ENCODE measurements at places on chromosomes 7 and 10. TPM values are rescaled to one million over a fixed set of nuclear protein-coding genes. Genes with fewer than 3 reads are reported as not detected.

- DNase-seq, result no peak
Measured at GRCh38 chr10:131556897-131557495, 245.5 kb upstream of the TCERG1L start.

GRCh38 chr10:20157314-20157713, 341.1 kb downstream of the PLXDC2 start:
- DNase-seq, result no peak

- DNase-seq, result peak; percentile 12
Measured at GRCh38 chr7:91846436-91846835, 34.1 kb downstream of the MTERF1 start.

GRCh38 chr7:105126436-105126975, 112.5 kb downstream of the KMT2E start:
- DNase-seq, result no peak

DNA sequence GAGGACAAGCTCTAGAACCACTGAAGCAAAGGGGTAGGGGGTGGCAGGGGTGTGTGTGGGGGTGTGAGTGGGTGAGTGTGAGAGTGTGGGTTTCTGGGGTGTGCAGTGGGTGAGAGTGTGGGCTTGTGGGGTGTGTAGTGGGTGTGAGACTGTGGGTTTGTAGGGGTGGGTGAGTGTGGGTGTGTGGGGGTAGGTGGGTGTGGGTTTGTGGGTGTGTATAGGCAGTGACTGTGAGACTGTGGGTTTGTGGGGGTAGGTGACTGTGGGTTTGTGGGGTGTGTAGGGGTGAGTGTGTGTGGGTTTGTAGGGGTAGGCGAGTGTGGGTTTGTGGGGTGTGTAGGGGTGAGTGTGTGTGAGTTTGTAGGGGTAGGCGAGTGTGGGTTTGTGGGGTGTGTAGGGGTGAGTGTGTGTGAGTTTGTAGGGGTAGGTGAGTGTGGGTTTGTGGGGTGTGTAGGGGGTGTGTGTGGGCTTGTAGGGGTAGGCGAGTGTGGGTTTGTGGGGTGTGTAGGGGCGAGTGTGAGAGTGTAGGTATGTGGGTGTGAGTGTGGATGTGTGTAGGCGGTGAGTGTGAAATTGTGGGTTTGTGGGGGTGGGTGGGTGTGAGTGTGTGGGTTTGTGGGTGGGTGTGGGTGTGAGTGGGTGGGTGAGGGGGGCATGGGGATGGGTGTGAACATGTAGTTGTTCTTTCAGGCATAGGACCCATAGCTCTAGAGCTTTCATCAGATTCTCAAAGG, 8.8 kb downstream of the NOS3 start:
- DNase-seq, result no peak

DNA sequence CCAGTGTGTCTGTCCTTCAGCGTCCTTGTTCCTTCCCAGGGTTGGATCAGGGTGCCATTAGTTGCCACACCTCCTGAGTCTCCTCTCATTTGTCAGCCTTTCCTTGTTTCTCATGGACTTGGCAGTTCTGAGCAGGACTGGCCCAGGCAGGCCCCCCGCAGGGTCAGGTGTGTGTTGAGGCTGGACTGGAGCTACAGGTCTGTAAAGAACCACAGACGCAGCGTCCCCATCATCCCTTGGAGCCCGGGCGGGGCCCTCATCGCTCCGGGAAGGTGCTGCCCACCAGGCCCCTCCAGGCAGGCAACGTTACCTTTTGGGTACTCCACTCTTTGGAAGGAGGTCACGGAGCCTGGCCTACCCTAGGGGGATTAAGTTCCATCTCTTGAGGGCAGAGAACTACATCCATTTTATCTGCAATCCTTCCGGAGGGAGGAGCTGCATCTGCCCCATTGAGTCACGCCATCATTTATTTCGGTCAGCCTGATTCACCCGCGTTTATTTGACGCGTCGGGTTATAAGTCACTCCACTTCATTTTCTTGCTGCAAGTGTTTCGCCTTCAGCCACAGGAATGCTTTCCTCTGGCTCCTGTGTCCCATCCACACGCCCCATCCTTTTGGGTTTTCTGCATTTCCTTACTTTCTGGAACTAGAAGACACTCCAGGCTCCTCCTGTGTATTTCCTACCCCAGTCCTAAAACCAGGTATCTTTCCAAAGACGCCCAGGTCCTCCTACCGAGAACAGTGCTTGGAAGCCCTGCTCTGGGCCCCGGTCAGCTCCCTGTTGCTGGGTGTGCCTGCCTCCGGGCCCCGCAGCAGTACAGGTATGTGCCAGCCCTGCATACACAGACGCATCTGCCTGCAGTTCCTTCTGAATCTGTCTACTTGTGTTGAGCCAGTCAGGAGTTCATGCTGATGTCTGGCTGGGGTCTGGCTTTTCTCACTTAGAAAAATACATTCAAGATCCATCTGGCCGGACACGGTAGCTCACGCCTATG, 141.9 kb downstream of the MAD1L1 start:
- no peak for DNase-seq

DNA sequence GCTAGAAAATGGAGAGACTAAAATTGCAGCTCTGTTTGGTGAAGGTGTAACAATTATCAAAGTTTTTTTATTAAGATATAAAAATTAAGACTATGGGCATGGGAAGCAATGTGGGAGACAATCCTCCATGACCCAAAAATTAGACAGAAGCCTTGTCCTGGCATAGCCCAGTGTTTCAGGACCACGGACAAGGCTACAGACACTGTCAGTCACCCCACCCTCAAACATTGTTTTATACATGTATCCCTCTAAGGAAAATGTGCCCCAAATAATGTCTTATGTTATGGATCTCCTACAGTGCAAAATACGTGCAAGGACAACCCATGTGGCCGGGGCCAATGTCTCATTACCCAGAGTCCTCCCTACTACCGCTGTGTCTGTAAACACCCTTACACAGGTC, 24.0 kb downstream of the HABP2 start:
- peak; percentile 8 for DNase-seq

DNA sequence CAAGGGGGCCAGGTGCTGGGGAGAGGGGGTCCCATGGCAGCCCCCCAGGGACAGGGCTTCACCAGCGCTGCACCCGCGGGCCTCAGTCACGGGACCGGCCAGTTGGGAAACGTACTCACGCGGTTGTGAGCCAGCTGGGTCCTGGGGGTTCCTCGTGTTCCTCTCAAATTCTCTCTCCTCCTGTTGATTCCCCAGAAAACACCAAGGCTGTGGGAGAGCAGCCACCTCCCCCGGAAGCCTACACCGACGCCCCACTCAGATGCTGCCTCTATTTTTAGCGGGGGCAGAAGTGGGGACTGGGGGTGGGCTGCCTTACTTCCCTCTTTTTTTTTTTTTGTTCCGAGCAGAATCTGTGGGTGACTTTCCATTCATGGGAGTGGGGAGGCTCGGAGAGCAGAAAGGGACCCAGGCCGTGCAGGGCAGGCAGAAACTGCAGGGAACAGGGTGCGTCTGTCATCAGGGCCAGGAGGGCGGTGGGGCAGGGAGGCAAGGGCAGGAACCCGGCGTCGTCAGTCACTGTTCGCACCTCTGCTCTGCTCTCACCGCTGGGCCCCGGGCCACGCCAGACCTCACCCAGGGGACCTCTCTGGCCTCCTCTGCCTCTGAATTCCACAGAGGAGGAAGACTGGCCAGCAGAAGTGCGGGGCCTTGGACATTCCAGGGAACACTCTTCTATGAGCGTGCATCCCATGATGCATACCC, 63.1 kb downstream of the CARD11 start:
- DNase-seq, result no peak

- DNase-seq, result no peak
Measured at GRCh38 chr7:31261341-31261740, 79.2 kb downstream of the NEUROD6 start.

GRCh38 chr10:125871338-125871737, 9.8 kb downstream of the DHX32 start:
- DNase-seq, result no peak

DNA sequence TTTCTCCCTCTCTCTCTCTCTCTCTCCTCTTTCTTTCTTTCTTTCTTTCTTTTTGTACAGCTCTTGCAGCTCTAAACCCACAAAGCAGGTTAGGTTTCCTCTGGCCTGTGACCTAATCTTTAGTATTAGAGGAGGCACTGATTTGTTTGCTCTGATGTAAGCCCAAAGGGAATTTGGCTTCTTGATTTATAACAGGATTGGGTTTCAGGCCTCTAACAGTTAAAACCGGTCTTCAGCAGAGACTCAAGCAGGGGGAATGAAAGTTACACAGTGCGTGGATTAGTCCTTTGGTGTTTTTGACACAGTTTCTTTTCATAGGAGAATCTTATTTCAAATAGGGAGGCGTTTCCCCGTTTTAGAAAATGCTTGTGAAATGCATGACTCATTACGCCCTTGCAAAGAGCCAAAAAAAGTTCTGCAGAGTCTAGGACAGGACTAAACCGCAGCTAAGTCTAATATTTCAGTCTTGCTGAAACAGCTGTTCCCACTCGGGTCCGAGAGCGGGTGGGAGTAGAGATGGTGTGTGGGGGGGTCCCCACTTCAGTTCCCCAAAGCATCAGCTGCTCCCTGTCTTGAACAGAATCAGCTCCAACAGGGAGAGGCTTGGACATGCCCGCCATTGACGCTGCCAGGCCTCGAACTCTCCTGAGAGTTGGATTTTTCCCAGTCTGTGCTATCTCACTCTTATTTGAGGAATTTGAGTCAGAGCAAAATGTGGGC, 296.5 kb upstream of the PITRM1 start:
- peak; percentile 89 for DNase-seq

DNA sequence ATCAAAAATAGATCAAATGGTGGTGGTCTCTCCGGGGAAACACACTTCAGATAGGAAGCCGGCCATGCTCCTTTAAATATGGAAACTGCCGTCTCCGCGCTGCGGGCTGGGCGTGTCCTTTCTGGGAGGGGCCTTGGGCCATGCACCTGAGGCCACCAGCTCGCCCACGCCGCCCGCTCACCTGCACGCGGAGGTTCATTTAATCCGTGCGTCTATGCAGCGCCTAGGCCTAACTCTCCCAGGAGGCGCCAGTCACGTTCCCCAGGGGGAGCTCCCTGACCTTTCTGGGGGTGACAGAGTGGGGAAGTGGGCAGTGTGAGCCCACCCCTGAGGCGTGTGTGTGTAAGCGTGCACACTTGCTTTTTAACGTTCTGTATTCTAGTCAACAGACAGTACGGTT, 64.0 kb downstream of the C10orf143 start:
- DNase-seq, result no peak

DNA sequence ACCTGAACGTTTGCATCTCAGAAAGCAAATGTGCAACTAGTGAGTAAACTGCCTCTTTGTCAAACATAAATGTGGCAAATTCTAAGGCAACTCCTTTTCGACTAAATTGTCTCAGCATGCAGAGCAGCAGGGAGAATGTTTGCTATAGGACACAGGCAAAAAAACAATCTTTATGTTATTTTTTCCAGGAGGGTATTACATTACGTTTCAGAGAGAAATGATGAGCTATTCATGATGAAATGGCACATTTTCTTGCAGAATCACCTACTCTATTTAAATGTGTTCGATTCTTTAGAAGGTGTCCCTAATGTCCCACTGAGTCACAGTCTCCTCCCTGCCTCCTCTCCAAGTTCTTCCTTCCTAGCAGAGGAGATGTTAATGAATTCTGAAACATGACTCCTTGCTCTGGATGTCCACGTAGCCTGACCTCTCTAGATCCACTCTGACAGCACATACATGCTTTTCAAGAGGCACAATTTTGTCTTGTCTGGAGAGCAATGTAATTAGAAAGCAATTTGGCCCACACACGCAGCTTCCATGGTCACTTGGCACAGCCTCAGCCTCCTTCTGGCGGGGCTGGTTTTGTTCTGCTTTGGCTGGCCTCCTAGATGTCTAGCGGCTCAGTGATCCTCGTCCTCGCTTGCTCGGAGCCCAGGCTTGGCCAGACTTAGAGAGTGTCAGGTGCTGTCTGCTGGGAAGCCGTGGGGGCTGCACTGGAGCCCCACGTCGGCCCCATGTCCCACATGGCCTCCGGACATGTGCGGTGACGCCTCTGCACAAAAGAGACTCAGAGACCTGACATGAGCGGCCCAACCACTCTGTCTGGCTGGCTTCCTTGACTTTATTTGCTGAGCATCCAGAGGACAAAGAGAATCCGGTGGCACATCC, 125.7 kb upstream of the ZNF438 start:
- DNase-seq, result peak; percentile 79

DNA sequence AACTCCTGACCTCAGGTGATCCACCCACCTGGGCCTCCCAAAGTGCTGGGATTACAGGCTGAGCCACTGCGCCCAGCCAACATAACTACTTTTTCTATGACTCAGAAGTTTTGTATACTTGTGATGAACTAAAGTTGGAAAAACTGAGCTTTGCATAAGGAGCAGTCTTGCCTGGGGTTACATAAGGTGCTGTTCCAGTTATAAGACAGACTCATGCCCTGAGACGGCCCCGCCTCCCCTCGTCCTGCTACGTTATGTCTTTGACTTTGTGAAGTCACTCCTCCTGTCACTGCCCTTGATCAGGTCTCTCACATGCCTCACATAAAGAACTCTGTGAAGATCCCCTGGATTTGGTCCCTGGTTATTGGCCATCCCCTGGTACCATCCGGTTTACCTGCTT, 40.4 kb upstream of the OPN4 start:
- no peak for DNase-seq

DNA sequence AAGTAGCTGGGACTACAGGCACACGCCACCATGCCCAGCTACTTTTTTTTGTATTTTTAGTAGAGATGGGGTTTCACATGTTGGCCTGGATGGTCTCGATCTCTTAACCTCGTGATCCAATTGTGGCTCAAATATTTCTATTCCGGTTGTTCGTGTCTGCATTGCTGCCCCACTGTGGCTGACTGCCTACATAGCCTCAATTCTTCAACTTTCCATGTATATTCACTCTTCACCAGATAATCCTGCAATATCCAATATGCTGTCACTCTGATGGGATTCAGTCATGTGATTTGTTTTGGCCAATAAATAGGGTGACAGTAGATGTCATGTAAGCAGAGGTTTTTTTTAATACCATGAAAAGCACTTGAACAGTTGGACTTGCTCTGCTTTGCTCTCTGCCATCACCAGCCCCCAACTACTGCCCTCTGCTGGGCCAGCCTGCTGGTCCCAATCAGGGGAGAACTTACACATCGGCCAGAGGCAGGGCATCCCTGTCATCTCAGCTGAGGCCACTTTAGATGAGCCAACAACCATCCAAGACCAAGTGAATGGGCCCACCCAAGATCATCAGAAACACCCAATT, 56.7 kb downstream of the NSUN6 start:
- peak; percentile 9 for DNase-seq

The SLC26A5 gene
- total RNA-seq, result not detected

The SSC4D gene
- 0.77 TPM for total RNA-seq

The LRRC4 gene
- 1.1 TPM for total RNA-seq

The CTTNBP2 gene
- total RNA-seq, result not detected
